ENCODE measurements at places on chromosomes 16 and 17.
A peak's percentile ranks its signal among the peaks of the same experiment; 100 is the strongest.

DNA sequence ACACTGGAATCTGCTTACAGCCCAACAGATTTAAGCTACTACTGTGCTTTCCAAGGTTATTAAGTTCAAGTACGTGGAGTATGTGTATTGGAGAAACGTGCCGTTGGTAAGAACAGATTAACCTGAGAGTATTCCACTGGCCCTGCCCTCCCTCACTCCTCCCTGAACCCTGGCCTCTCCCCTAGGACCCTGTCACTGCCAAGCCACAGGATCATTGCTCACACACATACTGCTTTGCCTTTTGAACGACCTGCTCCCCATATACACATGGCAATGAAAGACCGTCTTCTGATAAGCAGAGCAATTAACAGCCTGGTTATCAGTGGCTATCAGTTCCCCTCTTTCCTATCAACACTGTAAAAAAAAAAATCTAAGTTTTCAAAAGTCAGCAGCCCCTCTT, 458.9 kb upstream of the DYNLRB2 start:
- no peaks in the 10 kb centered on the region for H3K27me3 ChIP-seq
- H3K4me1 ChIP-seq, result no peaks in the 10 kb centered on the region
- H3K27ac ChIP-seq, result no peak overlapping the region
- no peaks in the 10 kb centered on the region for H3K36me3 ChIP-seq
- H3K4me3 ChIP-seq, result no peak overlapping the region

DNA sequence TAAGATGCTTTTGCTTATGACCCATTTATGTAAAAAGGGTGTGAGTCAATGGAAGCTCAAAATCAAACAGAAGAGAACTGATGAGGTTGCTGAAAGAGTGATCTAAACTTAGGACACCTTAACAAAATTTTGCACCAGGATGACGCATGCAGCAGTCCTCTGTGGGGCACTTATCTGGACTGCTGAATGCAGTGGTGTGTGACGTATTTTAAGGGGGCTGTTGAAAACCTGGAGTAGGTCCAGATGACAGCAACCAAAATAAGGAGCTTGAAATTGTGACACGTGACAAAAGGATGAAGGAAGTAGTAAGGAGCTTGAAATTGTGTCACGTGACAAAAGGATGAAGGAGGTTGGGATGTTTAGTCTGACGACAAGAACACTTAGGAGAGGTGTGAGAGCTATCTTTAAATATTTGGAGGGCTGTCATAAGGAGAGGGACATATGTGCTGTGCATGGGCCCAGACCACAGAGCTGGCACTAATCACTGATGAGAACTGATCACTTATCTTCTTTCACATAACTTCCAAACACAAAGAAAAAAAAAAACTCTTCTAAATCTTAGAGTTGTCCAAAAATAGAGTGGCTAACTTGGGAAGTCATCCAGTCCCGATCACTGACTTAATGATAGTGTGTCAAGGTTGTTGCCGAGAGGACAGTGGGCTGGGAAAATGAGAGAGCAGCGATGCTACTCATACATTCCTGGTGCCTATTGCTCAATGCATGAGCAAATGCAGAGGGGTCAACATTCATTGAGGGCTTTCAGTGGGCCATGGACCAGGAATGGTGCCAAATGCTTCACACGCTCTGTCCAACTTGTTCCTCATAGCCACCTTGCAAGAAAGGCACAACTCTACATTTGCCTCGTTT, 264.2 kb upstream of the ZFHX3 start:
- DNase-seq, result no peak
- no peak overlapping the region for H3K27ac ChIP-seq
- no peaks in the 10 kb centered on the region for H3K36me3 ChIP-seq
- H3K27me3 ChIP-seq, result peaks cover 13% of the 10 kb centered on the region
- H3K4me1 ChIP-seq, result no peaks in the 10 kb centered on the region
- no peak overlapping the region for H3K4me3 ChIP-seq

GRCh38 chr17:83198366-83199341, 119.2 kb downstream of the METRNL start:
- no peak overlapping the region for H3K4me3 ChIP-seq
- peaks cover 2% of the 10 kb centered on the region for H3K4me1 ChIP-seq
- no peak for DNase-seq
- no peaks in the 10 kb centered on the region for H3K27me3 ChIP-seq
- no peak overlapping the region for H3K27ac ChIP-seq

DNA sequence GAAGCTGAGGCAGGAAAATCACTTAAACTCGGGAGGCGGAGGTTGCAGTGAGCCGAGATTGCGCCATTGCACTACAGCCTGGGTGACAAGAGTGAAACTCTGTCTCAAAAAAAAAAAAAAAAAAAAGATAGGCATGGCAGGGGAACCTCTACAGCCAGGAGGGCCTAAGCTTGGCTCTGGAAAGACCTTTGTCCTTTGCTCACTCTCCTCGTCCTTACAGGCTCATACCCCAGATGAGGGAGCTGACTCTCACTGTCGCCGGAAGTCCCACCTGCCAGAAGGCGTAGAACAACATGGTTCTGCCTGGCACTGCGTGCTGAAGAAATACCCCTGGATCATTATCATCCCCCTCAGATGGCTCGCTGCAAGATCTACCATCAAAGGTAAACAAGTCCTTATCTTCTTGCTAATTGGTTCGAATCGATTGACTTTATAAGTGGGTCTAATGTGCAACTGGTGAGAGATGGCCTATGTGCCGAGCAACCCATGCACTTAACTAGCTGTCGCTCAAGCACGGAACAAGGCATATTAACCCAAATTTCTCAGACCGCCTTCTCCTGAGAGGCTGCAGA, 29.7 kb downstream of the RTN4RL1 start:
- peaks cover 20% of the 10 kb centered on the region for H3K4me1 ChIP-seq
- no peak overlapping the region for H3K4me3 ChIP-seq
- DNase-seq, result no peak
- H3K27me3 ChIP-seq, result no peaks in the 10 kb centered on the region

DNA sequence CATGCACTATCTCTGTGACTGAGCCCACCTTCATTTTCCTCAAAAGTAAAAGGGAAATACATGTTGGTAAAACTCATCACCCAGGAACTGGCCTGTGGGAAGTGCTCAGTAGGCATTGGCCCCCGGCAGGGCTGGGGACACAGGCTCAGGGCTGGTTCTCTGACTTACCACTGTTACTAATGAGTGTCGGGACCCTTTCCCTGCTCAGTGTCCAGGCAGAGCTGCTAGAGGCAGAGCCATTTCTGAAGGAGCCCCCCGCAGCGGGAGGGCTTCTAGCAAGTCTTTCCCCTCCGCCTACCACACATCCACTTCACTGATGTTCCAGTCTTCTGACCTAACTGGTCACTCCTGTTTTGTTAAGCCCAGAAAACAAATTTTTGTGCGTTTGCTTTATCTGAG, 1.7 kb upstream of the PEMT start:
- no peaks in the 10 kb centered on the region for H3K27me3 ChIP-seq
- H3K4me3 ChIP-seq, result peak overlapping the region; percentile 82
- no peaks in the 10 kb centered on the region for H3K36me3 ChIP-seq

Data from HCT116 (cell line).